ENCODE measurements at places on chromosomes 3 and 15.

GRCh38 chr15:92662762-92663161, 7.2 kb upstream of the FAM174B start:
- DNase-seq, result no peak

DNA sequence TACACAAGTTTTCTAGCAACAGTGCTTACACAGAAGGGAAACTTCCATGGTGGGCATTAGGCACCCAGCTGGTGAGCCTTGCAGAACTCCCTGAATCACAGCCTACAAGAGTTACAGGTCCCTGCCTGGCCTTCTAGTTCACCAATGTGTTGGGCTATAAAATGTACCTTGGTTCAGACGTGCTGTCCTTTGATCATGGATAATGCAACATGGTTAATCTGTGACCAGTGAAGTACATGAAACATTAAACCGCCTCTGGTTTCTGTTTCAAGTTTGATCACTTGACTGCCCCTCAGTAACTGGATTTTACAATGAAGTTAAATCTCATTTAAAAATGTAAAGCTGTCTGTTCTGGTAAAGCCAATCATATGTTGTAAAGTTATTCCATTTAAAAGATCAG, 51.8 kb downstream of the FMN1 start:
- DNase-seq, result no peak

DNA sequence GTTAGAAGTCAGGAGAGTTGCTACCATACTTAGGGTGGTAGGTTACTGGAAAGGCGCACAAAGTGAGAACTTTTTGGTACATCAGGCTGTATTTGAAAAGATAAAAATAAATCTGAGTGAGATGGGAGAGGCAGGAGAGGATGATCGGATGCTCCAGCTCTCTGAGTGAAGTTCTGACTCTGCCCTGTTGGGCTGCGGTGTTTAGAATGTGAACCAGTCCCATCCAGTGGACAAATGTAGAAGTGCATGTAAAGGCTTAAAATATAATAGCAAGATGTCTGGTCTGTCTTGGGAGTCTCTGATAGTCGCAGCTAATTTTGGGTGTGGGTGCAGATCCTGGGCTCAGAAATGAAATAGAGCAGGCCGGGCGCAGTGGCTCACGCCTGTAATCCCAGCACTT, 30.4 kb downstream of the ACKR2 start:
- DNase-seq, result no peak

DNA sequence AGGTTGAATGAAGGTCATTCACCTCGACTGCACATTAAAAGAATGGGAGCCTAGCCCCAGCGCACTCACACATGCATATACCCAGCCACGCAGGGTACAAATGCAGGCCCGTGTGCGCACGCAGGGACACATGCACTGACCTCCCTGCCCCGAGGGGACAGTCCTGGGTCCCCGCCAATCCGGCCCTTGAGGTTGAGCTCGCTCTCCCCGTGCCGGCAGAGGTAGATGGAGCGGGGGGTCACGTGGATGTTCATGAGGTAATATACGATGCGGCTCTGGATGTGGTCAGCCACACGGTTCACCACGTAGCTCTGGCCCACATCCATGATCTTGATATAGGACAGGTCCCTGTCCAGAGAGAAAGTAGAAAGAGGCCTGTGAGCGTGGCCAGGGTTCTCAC, 20.5 kb downstream of the PFKFB4 start:
- no peak for DNase-seq

GRCh38 chr3:112373924-112374323, 41.0 kb downstream of the CD200 start:
- no peak for DNase-seq

GRCh38 chr3:152399374-152399773, 130.6 kb downstream of the MBNL1 start:
- DNase-seq, result no peak

Data from CD4-positive, CD25-positive, alpha-beta regulatory T cell (primary cell).